ENCODE measurements at places on chromosomes 2 and 18. TPM values are rescaled to one million over a fixed set of nuclear protein-coding genes. Genes with fewer than 3 reads are reported as not detected.

Gene AFF3
- 0.96 TPM for total RNA-seq

Gene GALNT14
- 26.7 TPM for total RNA-seq

Gene IL36RN
- 64.1 TPM for total RNA-seq

Gene NEB
- total RNA-seq, result 1.7 TPM

Gene STAT4
- 0.88 TPM for total RNA-seq

Gene POMC
- total RNA-seq, result 0.44 TPM

Gene ANKRD29
- 11.2 TPM for total RNA-seq

Gene RNF152
- 7.7 TPM for total RNA-seq

Gene GYPC
- total RNA-seq, result 4.9 TPM

Gene MALL
- 248 TPM for total RNA-seq

Gene GAL3ST2
- total RNA-seq, result not detected

Gene KIF1A
- total RNA-seq, result 0.12 TPM
